NCI-H1417 treated with DMSO at 0.1 percent for 48 hours (cell line): ENCODE measurements at places on chromosomes 16 and 17.

DNA sequence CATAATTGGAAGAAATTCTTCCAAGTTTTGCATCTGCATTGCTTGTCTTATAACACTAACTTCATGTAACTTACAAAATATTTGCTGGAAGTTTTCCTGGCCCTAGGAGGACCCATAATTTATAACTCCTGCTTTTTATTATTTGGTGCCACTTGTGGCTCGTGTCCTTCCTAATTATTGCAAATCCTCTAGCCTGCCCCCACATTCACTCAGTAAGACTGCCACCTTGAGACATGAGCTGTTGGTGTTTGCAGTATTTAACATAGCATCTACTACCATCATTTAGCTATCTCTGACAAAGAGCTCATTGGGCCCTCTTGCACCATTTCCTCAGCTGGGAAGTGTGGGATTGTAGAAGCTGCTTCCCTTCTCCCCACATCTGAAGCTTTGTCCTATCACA lies 49.5 kb downstream of the FTO start:
- no peak for DNase-seq

DNA sequence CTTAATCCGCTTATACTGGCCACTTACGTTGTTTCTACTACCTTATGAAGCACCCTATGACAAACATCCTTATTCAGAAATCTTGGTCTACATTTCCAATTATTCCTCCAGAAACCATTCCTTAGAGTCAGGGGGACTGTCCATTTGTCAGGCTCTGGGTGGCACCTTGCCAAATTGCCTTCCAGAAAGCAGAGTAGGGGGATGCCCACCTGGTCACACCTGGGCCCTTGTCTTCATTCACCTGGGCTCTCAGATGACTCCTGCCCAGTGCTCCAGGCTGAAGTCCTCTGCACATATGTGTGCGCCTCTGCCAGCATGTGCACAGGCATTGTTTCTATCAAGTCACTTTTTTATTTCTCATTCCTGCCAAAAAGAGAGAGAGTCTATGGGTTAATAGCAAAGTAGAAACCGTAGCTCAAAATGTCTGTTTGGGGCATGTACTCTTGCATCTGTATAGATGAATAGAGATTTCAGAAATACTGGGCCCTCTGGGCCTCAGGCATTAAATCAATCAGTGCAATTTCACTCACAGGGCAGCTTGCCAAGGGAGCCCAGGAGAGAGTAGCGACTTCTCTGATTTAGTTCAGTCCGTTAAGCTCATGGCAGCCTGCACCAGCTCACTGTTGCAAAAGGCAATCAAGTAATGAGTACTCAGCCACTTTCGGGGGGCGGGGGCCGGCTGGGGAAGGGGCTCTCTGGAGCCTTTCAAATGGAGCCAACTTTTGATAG lies 104.7 kb downstream of the SOCS1 start:
- DNase-seq: no peak

DNA sequence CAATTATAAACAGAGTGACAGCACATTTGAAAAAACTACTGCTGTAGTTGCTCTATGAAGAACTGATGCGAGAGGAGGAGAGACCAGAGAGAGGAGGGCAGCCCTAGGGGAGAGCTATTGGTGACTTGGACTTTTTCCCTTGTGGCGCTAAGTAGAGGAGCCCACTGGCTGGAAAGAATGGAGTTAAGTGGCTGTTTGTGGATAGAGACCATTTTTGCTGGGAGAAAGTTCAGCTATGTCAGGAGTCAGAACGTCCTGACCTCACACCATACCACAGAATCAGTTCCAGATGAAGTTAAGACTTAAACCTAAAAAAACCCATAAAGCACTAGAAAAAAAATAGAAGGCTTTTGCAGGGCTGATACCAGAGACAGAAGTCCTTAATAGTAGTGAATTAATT lies 2.0 kb downstream of the POLR2A start:
- no peak for DNase-seq

DNA sequence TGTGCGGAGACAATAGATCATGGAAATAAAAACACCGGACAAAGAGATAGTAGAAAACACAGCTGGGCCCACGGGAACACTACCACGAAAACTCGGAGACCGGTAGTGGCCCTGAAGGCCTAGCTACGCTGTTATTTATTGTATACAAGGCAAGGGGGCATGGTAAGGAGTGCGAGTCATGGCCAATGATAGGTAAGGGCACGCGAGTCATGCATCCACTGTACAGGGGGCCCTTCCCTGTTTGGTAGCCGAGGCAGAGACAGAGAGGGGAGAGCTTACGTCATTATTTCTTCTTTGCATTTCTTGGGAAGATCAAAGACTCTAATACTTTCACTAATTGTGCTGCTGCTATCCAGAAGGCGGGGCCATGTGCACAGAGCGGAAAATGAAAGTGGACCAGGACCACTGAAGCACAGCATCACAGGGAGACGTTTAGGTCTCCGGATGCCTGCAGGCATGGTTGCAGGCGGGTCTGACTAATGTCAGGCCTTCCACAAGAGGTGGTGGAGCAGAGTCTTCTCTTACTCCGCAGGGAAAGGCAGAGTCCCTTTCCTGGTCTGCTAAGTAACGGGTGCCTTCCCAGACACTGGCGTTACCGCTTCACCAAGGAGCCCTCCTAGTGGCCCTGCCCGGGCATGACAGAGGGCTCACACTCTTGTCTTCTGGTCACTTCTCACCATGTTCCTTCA lies 74.4 kb upstream of the ARL4D start:
- DNase-seq: no peak

DNA sequence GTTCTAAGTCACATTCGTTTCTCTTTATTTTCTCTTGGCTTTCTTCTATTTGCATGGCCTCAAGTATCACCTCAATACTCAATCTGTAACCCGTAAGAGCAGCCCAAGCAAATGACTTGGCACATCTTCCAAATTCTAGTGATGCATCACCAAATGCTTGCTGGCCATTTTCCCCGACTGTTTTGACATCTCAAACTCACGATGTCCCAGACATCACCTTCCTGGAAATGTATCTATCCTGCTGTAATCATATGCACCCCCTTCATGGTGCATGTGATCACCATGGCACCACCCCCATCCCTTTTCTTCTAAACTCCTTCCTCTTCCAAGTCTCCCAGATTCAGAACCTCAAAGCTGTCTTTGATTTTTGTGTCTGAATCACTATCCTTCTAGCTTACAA lies 24.0 kb upstream of the ABCA5 start:
- no peak for DNase-seq

- peak; percentile 58 for DNase-seq
Observed at GRCh38 chr17:2041561-2042389, at the start of gene OVCA2. OVCA2 (plus strand) TSS chr17:2042022; CDS start chr17:2042048, 26 bp downstream.
